ENCODE measurements at places on chromosomes 13 and 19.

DNA sequence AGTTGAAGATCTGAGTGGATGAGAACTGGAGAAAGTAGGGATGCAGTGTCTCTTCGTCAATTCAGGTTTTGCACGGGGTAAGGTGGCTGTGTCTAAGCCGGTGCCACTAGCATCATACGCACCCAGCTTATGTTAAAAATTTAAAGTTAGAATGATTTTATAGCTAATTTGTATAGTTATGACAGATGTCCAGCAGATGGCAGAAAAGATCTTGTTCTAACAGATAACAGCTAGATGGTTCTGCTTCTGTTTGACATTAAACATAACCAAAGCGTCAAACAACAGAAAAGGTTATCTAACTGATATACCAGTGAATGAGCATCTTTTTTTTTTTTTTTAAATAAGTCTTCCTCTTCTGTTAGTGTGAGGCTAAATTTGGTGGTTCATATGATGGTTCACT is 18.8 kb upstream of the EDDM13 start:
- no peak for DNase-seq

DNA sequence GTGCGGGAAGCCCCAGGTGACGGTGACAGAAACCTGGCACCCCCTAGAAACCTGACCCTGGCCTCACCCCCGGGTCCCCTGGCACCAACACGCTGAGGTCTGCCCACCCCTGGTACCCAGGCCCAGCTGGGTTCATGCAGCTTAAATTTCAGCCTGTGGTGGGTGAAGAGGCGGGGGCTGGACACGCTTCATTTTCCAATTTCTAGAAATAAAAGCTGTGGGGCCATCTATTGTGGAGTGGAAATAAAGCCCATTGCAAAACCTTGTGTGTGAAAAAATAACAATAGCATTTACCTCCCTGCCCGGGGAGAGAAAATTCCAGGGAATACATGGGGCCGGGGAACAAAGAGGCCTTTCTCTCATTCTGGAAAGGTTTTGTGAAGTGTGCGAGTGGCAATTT is 7.5 kb upstream of the FUT5 start:
- DNase-seq: no peak

GRCh38 chr19:50511069-50511822 is at the start of gene JOSD2:
TSS of gene JOSD2 (minus strand) at chr19:50511191. CDS start at chr19:50510431, 760 bp downstream.
- DNase-seq: peak; percentile 99

- no peak for DNase-seq
Measured at GRCh38 chr13:36965767-36966166, 33.4 kb downstream of the ALG5 start.

- DNase-seq: no peak
Measured at GRCh38 chr13:29174093-29174492, 354.0 kb downstream of the MTUS2 start.

- DNase-seq: no peak
Measured at GRCh38 chr19:52200044-52200443, 10.2 kb downstream of the PPP2R1A start.

DNA sequence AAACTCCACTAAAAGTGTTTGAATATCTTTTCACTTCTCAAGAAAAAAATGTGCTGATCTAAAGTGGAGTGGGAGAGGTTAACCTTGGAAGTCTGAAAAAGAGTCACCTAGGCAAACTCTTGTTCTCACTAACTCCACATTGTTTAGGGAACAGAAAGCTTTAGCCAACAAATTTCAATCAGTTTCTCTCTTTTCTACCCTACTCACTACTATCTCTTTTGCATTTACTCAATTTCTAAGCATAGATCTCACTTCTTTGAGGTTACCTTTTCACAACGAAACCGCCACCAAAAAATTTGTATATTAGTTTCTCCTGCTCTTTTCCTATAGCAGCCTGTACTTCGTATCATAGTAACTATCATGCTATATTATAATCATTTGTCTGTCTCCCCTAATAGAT is 6.3 kb downstream of the NHLRC3 start:
- DNase-seq: no peak

DNA sequence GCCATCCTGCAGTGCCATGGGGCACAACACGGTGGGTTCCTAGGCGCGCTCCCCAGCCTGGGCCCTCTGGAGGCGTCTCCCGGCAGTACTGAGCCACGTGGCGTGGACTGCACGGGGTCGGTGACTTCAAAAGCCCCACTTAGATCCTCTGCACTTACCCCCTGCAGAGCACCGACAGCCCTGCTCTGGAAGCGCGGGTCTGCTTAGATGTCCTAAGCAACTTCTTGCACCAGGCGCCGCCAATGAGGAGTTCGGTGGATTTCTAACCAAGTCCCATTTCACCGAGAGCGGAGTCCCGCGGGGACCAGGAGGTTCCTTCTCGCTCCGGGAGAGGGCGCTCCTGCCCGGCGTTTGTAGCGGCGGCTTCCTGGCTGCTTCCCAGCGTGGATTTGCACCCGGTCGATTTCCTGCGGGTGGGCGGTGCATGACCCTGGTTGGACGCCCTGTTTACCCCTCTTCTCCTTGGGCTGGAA is 25.2 kb upstream of the ZNF845 start:
- DNase-seq: peak; percentile 38

GRCh38 chr13:20350819-20351218 is 118.7 kb upstream of the GJB6 start:
- no peak for DNase-seq

DNA sequence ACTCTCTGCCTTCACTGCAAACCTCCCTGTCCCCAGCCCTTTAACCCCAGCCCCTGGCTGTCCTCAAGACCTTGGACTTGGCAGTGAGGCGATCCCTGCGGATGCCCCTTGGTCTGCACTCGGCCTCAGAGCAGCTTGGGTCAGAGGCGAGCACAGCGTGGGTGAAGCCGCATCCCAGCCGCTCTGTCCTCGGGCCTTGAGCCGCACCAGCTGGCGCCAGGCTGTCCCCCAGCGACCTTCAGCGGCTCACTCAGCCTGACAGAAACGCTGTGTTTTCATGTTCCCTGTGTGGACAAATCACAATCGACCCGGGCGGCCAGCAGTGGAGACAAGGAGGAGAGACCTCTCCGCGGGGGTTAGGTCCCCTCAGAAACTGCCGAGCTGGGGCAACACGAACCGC is 52.0 kb downstream of the GNG7 start:
- no peak for DNase-seq

DNA sequence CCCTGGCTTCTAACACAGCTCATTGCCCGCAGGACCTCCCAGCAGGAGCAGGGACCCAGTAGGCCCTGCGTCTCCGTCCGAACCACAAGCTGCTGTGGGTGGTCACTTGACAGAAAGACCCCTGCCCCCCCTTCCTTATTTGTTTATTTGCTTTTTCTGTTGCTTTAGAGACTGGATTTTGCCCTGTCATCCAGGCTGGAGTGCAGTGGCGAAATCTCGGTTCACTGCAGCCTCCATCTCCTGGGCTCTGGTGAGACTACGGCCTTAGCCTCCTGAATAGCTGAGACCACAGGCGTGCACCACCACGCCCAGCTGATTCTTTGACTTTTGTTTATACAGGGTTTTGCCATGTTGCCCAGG is 7.6 kb upstream of the PTBP1 start:
- DNase-seq: no peak

DNA sequence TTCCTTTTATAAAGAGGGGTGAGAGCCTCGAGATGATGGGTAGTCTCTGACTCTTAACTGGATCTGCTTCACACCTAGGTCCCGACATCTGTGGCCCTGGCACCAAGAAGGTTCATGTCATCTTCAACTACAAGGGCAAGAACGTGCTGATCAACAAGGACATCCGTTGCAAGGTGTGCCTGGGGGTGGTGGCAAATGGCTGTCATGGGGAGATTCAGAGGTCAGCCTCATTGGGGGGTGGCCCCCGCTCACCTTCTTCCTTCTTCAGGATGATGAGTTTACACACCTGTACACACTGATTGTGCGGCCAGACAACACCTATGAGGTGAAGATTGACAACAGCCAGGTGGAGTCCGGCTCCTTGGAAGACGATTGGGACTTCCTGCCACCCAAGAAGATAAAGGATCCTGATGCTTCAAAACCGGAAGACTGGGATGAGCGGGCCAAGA is 1.6 kb downstream of the CALR start:
- DNase-seq: no peak

GRCh38 chr13:90806892-90807291 is 540.6 kb upstream of the MIR17HG start:
- DNase-seq: peak; percentile 58

GRCh38 chr13:60699636-60700035 is 302.6 kb downstream of the TDRD3 start:
- no peak for DNase-seq

GRCh38 chr19:33683881-33684537 is 62.3 kb downstream of the CHST8 start:
- DNase-seq: peak; percentile 74

DNA sequence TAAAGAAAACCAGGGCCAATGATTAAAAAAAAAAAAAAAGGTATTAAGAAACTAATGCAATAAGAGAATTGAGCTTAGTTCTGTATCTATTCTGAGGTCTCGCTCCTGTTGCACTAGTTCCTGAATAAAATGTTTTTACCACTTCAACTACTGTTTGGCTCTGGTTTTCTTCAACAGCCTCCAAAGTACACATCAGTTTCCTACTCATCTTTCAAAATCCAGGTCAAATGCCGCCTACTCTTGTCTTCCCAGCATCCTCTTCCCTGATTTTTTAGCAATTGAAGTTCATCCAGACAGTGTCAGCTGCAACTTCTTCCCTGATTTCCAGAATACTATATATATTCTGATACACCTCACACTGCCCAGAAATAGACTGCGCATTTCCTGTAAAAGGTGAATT is 1.4 kb upstream of the RCBTB1 start:
- DNase-seq: no peak

- DNase-seq: no peak
Measured at GRCh38 chr19:48364598-48365348, 606 bp downstream of the SYNGR4 start.

GRCh38 chr19:920051-920864 is 3.1 kb downstream of the KISS1R start:
- no peak for DNase-seq

DNA sequence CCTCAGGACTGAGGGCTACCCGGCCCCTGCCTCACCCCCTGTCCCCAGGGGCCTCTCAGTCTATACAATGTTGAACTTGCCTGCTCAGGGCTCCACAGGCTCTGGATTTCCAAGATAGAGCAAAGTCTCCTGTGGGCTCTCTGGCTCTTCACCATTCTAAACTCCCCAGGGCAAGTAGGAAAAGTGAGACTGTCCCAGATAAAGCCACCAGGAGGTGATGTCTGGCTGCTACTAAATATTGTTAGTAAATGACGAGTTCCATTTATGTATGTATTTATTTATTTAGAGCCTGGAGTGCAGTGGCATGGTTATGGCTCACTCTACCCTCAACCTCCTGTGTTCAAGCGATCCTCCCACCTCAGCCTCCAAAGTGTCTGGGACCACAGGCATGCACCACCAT is 73.6 kb upstream of the SIAH3 start:
- DNase-seq: no peak
